ENCODE measurements at places on chromosomes 7 and 10. TPM values are rescaled to one million over a fixed set of nuclear protein-coding genes. Genes with fewer than 3 reads are reported as not detected.

- no peak for DNase-seq
These were observed 8.5 kb downstream of the PTF1A start for GRCh38 chr10:23200586-23200985.

The TMEM270 gene
- polyA plus RNA-seq: 0.09 TPM

- no peak for DNase-seq
These were observed 24.8 kb upstream of the TECTB start for GRCh38 chr10:112258407-112258806.

DNA sequence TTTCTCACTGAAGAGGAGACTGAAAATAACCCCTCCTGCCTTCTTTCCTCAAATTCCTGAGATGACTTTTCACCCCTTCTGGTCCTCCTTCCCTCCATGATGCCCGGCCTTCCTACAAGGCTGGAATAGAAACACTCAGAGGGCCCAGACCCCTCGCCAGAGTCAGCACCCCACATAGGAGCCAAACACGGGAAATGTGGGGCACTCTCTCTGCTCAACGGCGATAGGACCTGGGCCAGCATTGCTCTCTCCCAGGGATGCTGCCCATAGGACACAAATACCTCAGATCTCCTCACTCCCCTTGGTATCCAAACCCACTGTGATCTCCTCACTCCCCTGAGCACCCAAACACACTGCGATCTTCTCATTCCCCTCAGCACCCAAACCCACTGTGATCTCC lies 7.4 kb downstream of the CFAP46 start:
- no peak for DNase-seq

Measured in urinary bladder (tissue), 4 donors.